ENCODE measurements at places on chromosomes 13 and 19.

DNA sequence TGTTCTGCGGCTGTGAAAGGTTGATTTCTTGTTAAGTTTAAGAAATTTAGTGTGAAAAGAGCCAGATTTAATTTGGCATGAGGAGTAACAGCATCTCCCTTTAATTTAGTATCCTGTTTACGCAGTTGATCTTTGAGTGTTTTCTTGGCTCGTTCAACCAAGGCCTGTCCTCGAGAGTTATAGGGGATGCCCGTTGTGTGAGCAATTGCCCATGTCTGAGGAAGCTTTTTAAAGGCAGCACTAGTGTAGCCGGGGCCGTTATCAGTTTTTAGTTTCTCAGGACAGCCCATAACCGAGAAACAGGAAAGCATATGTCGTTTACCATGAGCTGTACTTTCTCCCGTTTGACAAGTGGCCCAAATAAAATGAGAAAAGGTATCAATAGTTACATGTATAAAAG is 47.5 kb upstream of the ZNF43 start:
- DNase-seq, result no peak

GRCh38 chr13:106129273-106129672 is 406.2 kb downstream of the EFNB2 start:
- no peak for DNase-seq

GRCh38 chr19:57231686-57232085 is 863 bp downstream of the AURKC start:
- no peak for DNase-seq

GRCh38 chr13:36778083-36778671 is 40.8 kb upstream of the RFXAP start:
- peak; percentile 71 for DNase-seq

DNA sequence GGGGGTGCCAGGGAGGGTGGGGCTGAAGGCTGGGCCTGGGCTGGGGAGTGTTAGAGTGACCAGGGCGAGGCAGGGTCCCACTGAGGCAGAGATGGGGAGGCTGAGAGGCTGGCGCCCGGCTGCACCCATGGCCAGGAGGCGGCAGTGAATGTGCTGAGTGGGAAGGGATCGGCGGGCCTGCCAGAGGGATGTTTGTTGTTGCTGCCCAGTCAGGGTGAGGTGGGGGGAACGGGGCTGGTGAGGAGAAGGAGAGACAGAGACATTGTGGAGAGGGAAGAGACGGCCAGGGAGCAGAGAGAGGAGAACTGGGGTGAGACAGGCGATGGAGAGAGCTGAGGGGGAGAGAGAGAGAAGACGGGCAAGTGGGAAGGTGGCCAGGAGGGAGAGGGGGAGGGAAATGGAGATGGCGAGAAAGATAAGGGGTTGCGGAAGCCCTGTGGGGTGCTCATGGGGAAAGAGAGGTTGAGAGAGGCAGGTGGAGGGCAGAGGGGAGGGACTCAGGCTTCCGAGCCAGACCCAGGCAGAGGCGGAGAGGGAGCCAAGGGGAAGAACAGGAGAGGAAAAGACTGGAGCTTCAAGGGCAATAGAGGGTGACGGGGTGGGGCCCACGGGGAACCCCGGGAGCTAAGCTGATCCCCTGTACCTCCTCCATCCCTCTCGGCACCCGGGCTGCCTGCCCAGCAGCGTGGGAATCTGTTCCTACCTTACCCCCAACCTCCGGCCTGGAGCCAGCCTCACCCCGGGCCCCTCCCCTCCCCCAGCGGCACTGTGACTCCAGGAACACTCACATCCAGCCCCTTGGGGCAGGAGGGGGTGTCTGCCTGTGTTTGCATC is 690 bp upstream of the B3GNT8 start:
- DNase-seq, result peak; percentile 38

DNA sequence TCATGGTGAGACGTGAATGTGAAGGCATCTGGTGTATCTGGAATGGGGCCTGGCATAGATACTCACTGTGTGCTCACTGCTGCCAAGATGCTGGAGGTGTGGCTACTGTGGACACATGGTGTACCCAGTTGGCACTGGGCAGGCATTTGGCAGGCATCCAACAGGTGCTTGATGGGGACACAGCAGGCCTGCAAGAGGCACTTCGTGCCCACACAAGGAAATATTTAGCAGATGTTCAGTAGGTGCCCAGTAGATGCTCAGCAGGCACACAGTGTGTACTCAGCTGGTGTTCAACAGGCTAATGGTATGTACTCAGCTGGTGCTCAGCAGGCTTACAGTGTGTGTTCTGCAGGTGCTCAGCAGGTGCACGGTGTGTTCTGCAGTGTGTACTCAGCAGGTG is 14.2 kb downstream of the CRTC1 start:
- no peak for DNase-seq

DNA sequence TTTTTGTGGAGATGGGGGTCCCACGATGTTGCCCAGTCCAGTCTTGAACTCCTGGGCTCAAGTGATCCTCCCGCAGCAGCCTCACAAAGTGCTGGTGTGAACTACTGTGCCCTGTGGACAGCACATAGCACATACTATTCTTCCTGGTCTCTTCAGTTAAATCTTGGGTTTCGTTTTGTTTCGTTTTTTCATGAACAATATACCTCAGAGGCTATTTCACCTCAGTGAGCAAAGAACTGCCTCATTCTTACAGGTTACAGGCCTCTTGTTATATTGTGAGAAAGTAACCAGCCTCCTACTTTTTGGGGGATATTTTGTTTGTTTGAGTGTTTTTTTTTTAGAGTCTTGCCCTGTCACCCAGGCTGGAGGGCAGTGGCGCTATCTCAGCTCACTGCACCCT is 1.3 kb upstream of the C3 start:
- DNase-seq, result no peak

DNA sequence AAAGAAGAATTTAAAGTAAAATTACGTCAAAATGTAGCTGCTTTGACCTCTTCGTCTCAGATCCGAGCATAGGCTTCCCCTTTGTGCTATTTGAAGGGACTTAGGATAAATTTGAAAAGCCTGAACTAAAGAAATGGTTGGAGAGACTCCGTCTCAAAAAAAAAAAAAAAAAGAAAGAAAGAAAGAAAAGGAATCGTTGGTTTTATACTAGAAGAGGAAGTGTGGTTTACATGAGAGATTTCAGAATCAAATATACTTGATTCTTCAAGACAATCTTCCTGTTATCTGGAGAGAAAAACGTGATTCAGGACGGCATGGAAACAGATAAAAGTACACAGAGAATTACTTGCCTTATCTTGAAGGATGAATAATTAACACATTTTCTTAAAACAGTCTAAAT is 474 bp upstream of the ZNF780B start:
- no peak for DNase-seq

- DNase-seq, result no peak
These were observed 33.2 kb upstream of the PEPD start for GRCh38 chr19:33554821-33555220.

GRCh38 chr13:64311948-64312347 is 2896.3 kb upstream of the PCDH20 start:
- DNase-seq, result no peak

GRCh38 chr19:41136636-41137455 is 22.6 kb downstream of the CYP2F1 start:
- no peak for DNase-seq

DNA sequence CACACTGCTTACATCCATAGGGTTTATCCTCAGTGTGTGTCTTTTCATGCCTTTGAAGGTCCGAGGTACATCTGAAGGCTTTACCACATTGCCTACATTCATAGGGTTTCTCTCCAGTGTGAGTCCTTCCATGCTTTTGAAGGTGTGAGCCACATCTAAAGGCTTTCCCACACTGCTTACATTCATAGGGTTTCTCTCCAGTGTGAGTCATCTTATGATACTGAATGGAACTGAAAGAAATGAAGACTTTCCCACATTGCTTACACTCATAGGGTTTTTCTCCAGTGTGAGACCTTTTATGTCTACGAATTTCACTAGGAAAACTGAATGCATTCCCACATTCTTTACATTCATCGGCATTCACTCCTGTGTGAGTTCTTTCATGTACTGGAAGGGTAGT is 7.1 kb downstream of the ZNF20 start:
- DNase-seq, result peak; percentile 18

GRCh38 chr13:73767747-73768315 is 366.4 kb downstream of the KLF12 start:
- peak; percentile 13 for DNase-seq

DNA sequence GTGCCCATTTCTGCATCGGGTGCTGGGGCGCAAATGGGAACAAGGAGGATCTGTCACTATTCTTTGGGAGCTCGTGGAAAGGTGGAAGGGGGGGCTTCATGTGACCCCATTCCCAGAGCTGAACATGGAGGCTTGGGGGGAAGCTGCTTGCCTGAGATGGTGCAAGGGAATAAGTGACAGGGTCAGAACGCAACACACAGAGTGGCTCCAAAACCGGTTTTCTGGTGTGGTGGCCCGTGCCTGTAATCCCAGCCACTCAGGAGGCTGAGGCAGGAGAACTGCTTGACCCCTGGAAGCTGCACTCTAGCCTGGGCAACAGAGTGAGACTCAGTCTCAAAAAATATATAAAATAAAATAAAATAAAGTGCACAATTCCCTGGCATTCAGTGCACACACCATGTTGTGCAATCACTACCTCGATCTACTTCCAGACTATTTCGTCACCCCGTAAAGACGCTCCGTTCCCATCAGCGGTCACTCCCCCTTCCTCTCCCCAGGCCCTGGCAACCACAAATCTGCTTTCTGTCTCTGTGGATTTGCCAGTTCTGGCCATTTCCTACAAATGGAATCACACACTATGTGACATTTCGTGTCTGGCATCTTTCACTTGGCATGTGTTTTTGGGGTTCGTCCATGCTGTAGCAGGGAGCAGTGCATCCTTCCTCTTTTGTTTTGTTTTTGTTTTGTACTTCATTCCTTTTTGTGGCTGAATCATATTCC is 18.2 kb upstream of the COMP start:
- DNase-seq, result peak; percentile 92

- DNase-seq, result no peak
These were observed 70.6 kb downstream of the DGKH start for GRCh38 chr13:42119041-42119440.

DNA sequence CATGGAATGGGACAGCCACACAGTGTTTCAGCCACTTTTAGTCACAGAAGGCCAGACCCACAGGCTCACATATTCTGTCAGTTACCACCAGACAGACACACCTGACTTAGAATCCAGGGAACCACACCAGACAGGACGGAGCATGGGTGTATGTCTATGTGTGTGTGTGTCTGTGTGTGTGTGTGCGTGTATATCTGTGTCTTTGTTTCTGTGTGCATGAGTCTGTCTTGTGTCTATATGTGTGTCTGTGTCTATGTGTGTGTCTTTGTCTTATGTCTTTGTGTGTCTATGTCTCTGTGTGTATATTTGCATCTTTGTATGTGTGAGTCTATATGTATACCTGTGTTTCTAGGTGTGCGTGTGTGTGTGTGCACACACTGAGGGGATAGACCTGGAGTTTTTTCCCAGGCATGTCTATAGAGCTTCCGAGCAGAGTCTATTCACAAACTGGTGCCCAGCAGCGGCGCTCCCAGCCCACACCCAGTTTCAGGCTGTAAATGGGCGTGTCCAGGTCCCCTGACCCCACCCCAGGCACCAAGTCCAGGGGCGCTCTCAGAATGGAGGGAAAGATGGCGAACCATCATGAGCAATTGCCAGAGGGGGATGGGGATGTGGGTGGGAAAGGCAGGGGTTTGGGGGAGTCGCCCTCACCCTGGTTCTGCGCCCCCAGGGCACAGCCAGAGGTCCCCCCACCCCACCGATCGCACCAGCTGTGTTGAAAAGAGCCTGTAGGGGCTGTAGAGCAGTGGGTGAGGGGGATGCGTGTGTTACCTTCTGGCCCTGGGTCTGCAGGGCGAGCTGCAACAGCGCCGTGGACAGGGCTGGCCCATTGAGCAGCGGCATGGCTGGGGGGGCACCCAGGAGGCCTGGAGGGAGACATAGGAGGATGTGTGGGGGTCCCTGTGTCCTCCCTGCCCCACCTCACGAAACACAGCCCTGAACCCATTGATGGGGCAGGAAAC is 6.3 kb upstream of the FDX2 start:
- no peak for DNase-seq

- DNase-seq, result peak; percentile 25
These were observed 3.0 kb downstream of the HPN start for GRCh38 chr19:35044317-35045117.

DNA sequence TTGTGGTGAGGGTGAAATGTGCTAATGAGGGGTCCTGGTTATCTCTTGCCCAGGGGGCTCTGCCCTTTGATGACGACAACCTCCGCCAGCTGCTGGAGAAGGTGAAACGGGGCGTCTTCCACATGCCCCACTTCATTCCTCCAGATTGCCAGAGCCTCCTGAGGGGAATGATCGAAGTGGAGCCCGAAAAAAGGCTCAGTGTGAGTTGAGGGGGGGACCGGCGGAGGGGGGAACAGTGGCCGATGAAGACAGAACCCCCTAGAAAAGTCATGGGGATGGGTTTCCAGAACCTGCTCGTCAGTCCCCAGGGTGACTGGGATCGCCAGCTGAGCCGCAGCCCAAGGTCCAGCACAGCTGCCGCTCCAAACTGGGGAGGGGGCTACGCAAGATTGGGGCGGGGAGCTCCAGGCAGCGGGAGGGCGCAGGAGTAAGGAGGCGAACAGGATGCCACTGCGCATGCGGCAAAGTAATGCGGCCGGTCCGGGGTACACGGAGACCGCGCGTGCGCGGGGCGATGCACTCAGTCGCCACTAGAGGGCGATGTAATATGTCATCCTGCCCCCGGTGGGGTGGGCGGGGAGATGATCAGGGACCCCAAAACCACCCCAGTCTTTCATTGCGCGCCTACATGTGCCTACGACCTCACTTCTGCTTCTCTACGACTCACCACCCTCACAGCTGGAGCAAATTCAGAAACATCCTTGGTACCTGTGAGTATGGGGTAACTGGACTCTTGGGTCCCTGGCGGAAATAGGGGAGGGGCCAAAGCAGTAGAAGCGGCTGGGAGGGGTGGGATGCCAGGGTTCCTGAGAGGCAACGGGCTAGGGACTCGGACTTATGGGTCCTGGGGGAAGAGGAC is 17.9 kb downstream of the BRSK1 start:
- DNase-seq, result peak; percentile 41

- DNase-seq, result no peak
These were observed 263.6 kb upstream of the GPC6 start for GRCh38 chr13:92963029-92963428.

DNA sequence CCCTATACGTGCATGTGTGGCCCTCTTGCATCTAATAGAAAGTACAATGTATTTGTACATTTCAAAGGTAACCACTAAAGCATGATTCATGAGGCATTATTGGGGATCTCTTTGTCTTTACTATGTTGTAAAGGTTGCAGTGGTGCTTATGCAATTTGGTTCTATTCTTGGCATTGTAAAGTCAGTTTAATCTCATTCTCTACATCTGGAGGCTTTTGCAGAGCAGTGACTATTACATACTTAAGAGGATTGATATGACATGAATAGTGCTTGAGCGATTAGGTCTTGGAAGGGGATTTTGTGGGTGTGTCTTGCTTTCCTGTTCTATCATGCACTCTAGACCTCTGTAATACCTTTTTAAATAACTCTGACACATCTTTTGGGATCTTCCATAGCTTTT is 610.0 kb downstream of the EFNB2 start:
- DNase-seq, result peak; percentile 94

GRCh38 chr13:50809133-50810090 is 34.1 kb downstream of the DLEU7 start:
- no peak for DNase-seq

- peak; percentile 36 for DNase-seq
These were observed 1.4 kb downstream of the EVI5L start for GRCh38 chr19:7831452-7831851.

Data from iris pigment epithelial cell (primary cell).